ENCODE measurements at places on chromosomes 2 and 18.

DNA sequence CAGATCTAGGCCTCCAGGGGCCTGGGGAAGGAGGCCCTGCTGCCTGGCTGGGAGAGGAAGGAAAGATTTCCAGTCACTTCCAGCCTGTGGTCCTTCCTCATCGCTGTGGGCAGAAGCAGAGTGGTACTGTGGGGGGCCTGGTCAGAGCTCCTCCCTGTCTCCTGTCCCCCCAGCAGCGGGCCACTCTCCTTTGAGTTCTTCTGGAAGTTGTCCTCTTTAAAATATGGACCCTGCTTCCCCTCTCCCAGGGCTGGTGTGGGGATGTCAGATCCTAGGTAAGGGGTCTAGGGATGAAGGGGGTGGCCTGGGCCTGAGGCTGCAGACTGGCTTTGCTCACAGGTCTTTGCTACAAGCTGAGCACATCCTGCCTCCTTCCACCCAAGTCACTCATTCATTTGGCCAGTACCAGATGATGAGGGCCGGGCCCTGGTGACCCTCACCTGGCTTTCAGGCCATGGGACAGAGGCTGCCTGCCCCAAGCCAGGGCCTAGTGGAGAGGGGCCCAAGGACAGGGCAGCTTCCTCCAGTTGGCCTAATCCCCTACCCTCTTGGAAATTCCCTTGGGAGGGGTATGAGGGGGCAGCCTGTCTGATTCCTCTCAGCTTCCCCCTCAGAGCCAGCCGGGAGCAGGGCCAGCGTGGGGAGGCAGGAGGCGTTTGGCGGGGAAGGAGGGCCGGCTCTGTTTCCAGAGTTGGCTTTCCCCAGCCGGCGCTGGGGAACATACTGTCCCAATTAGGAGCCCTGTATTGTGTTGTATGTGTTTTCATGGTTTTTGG lies 231.9 kb downstream of the DYSF start:
- DNase-seq = no peak

DNA sequence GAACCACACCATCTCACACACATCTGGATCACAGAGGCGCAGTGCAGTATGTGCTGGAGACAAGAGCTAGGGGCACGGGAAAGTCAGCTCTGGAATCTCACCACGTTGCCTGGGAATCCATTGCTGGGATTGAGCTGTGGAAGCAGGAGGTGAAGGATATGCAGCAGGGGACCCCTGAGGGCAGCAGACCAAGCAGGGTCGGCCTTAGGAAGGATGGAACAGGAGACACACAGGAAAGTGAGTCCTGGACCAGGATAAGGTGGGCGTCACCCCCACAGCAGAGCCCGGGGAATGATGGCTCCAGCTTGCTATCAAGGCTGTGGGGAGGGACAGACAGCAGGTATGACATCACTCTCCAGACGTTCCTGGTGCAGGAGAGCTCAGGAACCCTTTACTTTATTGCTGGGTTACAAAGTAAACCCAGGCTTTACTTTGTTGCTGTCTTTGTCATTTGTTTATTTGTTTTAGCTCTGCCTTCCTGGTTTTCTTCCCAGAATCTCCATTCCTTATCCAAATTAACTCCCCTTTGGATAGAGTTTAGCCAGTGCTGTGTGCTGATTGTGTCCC lies 329.8 kb upstream of the MYT1L start:
- no peak for DNase-seq

GRCh38 chr2:128466776-128467175 lies 148.1 kb upstream of the HS6ST1 start:
- no peak for DNase-seq

- no peak for DNase-seq
Measured at GRCh38 chr2:8615576-8616281, 66.1 kb upstream of the ID2 start.

DNA sequence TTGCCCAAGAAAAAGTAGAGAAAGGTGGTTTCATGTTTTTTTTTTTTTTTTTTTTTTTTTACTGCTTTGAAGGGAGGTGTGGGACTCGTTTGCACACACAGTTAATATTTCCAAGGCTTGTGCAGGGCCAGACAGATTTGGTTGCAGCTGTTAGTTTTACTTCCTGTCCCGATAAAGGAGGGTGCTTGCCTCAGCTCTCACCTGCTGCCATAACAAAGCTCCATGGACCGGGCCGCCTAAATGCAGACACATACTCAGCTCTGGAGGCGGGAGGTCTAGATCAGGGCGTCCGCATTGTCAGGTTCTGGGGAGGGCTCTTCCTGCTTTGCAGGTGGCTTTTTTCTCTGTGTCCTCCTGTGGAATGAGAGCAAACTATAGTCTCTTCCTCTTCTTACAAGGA lies 69.9 kb downstream of the ODC1 start:
- DNase-seq = no peak

GRCh38 chr18:22688877-22689496 lies 244.1 kb upstream of the RBBP8 start:
- DNase-seq = no peak

DNA sequence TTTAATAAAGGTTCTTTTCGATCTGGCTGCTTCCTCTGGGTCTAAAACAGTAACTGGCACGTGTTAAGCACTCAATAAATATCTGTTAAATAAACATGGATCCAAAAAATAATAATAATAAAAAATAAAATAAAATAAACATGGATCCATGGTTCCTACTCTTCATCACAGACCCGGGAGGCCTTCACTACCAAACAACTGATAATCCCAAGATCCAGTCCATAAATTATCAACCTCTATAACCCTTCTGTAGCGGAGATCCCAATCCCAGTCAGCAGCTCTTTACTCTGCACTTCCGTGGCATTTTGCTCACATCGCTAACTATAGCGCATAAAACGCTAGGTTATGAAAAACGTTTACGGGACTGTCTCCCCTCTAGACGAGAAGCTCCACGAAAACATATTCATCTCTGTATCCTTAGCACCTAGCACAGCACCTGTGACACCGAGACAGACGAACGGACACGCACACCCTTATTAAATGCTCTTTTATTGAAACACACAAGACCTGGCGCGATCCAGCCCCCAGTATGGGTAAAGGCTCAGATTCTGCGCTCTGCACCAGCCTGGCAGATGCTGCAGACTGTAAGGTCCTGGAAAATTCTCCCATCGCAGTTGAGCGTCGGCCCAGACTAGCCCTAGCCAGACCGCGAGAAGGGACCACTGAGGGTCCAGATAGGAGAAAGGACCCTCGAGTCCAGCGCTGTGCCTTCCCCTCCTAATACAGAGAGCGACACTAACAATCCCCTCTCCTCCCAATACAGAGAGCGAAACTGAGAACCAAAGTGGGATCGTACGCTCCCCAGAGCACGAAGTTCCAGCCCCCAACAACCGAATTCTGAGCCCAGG lies 770 bp downstream of the NBAS start:
- DNase-seq = no peak

DNA sequence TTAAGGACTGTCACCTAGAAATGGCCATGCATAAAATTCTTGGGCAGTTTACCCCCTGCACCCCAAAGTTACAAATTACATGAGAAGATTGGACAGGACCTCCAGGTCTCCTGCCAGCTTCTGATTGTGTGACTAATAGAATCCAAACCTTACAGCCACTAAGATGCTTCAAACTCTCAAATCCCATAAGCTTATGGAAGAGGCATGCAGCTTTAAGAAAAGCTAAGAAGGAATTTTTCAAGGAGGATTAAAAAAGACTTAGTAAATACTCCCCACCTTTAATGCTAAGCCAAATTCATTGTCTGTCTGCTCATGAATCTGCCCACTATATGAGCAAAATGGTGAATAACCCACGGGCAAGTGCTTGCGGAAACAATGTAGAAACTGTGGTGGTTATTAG lies 86.3 kb downstream of the MAIP1 start:
- no peak for DNase-seq

GRCh38 chr18:75377926-75378325 lies 49.6 kb downstream of the SMIM21 start:
- DNase-seq = no peak

- DNase-seq = no peak
Measured at GRCh38 chr2:26562811-26563645, 78.1 kb downstream of the CIB4 start.

GRCh38 chr2:20611077-20611843 lies 39.6 kb downstream of the HS1BP3 start:
- no peak for DNase-seq

GRCh38 chr2:38700881-38701458 lies 35.1 kb downstream of the GALM start:
- DNase-seq = no peak

DNA sequence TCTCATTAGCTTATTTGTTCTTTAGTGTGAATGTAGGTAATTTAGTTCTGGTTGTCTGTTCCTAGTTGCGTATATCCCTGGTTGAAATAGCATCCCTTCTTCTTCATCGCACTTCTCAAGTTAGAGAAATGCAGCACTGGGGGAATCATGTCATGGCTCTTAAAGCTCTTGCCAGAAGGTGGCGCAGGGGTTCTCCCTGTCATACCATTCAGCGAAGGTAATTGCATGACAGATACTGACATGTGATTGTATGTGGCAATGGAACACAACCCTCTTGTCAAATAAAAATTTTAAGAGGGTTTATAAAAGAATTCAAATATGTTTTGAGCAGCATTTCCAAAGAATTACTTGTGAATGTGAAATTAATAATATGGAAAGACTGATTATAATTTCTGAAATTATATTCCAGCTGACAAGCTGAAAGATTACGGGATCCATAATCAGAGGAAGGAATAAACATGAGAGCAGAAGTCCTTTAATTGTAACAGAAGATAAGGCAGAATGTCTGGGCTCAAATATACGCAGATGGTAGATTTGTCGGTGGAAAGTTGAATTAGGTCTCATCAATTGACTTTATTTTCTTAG lies 411.7 kb downstream of the DSEL start:
- DNase-seq = no peak

GRCh38 chr2:102304711-102305611 lies 6.4 kb upstream of the IL1RL1 start:
- no peak for DNase-seq

DNA sequence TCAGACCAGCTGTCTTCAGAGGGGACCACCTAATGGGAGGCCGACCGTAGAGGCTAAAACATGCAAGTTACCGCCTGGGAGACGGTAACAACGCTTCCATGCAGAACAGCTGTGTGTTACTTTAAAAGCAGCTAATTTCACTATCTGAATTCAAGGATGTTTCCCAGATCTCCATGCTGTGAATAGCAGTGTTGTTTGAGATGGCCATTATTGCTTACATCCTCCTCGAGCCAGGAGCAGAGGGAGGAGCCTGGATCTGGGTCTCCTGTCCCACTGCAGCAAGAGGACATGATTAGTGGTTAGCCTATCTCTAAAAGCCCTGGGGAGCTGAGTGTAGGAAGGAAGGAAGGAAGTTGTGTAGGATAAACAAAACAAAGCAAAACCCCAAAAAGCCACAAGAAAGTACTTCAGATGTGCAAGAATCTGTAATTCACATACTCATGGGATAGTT lies 50.9 kb downstream of the ACTR2 start:
- DNase-seq = no peak

- no peak for DNase-seq
Measured at GRCh38 chr2:207525296-207525695, 4.5 kb upstream of the CREB1 start.

DNA sequence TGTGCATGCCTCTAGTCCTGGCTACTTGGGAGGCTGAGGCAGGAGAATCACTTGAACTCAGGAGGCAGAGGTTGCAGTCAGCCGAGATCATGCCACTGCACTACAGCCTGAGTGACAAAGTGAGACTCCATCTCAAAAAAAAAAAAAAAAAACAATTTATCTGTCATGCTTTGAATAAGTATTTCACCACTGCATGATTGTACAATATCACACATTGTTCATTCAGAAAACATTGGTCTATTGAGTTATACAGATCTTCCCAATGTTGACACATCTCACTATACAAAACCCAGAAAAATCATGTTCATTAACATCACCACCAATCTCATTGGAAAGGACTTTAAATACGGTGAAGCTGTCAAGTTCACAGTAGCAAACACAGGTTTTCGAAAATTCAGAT lies 46.8 kb upstream of the PPM1B start:
- DNase-seq = no peak

DNA sequence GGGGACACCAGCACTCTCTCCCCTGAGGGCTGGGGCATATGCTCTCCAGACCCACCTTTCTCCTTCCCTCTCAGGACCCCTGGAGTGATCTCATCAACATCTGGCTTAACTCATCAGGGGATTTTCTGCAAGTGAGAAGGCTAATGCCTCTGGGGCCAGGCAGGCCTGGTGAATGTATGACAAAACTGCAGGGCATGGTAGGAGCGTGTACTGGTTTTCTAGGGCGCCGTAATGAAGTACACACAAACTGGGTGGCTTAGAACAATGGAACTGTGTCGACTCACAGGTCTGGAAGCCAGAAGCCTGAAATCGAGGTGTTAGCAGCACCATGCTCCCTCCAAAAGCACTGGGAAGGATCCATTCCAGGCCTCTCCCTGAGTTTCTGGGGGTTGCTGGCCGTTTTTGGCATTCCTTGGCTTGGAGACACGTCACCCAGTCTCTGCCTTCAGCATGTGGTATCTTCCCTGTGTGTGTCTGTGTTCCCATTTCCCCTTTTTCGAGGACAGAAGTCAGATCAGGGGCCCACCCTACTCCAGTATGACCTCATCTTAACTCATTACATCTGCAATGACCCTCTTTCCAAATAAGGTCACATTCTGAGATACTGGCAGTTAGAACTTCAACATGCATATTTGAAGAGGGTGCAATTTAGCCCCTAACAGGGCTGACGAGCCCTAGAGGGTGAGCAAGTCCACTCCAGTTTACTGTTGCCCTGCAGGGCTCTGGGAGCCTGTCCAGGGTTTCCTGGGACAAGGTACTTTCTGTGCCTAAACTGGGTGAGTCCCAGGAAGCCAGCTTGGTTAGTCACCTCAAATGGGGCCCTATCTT lies 45.5 kb upstream of the CAB39 start:
- no peak for DNase-seq

GRCh38 chr2:61335187-61335586 lies 135.7 kb downstream of the USP34 start:
- DNase-seq = no peak

DNA sequence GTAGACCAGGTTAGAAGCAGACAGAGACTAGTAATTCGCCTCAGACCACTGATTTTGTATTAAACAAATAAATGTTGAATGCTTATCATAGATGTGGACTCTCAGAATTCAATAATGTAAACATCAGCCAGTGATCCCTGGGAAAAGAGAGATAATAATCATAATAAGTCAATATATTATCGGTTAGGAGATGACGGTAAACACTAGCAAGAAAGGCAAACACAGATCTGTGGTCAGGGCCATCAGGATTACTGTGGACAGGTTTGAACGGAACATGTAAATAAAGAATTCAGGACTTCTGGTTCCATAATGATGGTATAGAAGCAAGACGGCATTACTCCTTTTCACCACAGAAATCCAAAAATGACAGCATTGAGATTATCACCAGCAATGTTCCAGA lies 861.6 kb downstream of the CBLN2 start:
- DNase-seq = no peak

- peak; percentile 73 for DNase-seq
Measured at GRCh38 chr2:237432484-237433092, 18.6 kb upstream of the COL6A3 start.

- DNase-seq = no peak
Measured at GRCh38 chr2:211437396-211437795, 881.0 kb downstream of the CPS1 start.

GRCh38 chr2:145068509-145068908 lies 548.6 kb upstream of the ZEB2 start:
- DNase-seq = no peak
